ENCODE measurements at places on chromosomes 1 and 21.

DNA sequence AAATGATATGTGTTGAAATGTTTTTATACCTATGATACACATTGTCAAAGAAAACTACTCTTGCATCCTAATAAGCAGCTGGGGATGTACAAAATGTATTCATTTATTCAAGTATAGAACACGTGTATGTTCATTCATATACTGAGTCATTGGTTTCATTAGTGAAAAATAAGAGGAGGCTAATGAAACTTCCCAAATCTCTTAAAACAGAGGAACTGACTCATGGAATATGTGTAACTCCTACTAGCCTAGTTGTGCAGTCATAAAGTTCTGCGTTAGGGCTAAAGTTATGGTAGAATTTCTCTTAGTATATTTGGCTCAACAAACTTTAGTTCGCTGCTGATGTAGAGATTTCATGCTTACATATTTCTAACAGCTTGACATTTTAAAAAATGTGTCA, 441.6 kb downstream of the NCAM2 start:
- DNase-seq: no peak

GRCh38 chr1:230401763-230402294, 24.3 kb downstream of the PGBD5 start:
- DNase-seq: no peak

DNA sequence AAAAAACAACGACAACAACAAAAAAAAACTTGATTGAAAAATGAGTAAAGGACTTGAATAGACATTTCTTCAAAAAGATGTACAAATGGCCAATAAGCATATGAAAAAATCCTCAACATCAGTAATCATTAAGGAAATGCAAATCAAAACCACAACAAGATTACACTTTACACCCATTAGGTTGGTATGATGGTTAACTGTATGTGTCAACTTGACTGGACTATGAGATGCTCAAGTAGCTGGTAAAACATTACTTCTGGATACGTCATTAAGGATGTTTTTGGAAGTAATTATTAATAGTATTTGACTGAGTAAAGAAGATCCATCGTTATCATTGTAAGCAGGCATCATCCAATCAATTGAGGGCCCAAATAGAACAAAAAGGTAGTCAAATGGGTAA, 34.9 kb upstream of the LYPLAL1 start:
- DNase-seq: no peak

DNA sequence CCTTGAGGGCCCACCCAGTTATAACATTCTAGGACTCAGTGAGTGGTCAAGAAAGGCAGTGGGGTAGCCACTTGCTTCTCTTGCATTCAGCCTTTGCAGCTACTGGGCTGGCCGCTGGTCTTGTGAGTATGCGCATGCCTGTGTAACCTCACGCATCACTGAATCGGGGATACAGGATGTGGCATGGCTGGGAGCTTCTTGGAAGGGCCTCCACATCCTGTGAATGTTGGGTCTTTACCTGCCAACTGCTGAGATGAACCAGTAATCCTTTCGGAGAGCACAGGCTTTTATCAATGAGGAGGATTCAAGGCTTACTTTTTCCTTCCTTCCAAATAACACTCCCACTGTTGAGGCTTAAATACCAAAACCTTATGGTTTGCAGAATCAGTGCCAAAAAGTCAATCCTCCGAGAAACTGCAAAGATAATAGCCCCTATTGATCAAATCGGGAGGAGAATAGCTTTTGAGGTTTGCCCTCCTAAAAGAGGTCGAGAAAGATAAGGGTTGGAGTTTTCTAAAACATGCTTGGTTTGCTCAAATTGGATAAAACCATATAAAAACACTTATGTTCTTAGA, 198.9 kb upstream of the UBE2U start:
- DNase-seq: no peak

DNA sequence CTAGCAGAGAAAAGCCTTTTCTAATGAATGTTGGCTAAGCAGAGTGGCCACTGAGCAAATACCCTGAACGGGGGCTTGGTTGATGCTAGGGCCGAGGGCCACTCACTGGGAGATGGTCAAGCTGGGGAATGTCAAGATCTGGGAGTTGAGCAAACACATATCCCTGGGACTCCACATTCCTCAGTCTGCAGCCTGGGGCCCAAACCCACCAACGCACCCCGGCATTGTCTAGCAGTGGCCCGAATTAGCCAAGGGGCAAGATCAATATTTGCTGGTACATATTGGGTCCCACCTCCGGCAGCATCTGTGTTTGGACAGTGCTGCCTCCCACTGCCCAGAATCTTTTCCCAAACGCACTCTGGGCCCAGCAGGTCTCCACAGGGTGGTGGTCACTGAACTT, 144.1 kb downstream of the TRABD2B start:
- DNase-seq: no peak

- DNase-seq: peak; percentile 7
Observed at GRCh38 chr1:73800376-73800775, 397.6 kb downstream of the LRRIQ3 start.

GRCh38 chr21:32316361-32317215, 17.9 kb downstream of the MRAP start:
- DNase-seq: no peak

- DNase-seq: no peak
Observed at GRCh38 chr1:51325878-51326755, 4.2 kb downstream of the TTC39A start.

DNA sequence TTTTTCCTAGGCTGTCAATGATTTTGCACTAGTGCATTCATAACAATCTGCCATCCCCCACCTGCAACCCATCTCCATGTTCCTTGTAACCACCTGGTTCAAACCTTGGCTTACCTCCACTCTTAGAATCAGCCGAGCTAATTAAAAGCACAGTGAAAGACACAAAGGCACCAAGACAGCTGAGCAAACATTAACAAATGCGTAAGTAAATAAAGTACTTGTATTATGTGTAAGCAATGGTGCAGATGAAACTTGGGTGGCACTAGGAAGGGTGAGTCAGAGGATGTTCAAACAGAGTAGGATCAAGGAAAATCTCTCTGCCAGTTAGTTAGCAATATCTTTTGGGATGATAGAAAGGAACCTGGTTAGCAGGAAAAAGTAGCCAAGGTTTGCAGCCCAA, 5.1 kb upstream of the FOXJ3 start:
- peak; percentile 49 for DNase-seq

GRCh38 chr1:47703156-47703825, 265.4 kb downstream of the FOXD2 start:
- DNase-seq: no peak

DNA sequence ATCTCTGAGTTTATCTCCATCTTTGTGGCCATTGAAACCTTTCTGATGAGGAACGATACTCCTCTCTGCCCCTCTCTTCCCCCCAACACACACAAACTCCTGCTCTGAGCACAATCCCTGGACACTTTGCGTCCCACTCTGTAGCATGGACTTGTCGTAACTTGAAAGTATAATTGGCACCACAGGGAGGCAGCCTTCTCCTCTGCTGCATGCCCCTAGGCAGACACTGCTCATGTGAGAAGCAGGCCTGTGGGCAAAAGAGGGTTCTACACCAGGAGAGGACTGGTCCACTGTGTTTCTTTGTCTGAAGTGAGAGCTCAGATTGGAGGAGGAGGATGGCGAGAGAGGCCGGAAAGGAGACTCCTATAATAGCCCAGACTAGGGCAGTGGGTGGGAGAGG, 3.8 kb upstream of the PARS2 start:
- DNase-seq: no peak

GRCh38 chr1:101996825-101997465, at the start of gene OLFM3:
TSS of gene OLFM3 (minus strand) at chr1:101996926.
- no peak for DNase-seq

DNA sequence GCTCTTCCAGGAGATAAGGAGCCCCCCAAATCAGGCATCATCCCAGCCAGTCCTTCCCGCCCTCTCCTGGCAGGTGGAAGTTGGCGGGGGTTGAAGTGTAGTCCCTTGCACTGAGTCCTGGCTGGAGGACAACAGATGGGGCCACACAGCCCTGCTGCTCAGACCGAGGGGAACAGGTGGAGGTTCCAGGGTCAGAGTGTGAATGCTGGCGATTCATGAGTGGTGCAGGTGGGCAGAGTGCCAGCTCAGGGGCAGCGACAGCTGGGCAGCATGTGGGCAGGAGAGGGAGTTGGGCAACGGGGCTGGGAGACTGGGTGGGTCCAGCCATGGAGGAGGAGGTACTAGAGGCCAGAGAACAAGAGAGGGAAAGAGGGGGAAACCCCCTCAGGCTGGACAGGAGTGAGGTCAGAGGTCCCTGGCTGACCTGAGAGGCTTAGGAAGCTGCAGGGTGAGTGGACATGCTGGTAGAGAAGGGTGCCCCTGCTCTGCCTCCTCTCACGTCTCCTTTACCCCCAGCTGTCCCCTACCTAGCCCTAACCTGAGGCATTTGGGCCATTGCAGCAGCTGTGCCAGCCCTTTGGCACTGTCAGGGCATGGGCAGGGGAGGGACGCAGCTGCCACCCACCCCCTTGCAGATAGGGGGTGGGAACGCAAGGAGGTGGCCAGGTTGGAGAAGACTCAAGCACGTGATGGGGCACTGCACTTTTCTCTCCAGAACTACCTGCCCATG, 11.3 kb upstream of the ADORA1 start:
- DNase-seq: no peak

DNA sequence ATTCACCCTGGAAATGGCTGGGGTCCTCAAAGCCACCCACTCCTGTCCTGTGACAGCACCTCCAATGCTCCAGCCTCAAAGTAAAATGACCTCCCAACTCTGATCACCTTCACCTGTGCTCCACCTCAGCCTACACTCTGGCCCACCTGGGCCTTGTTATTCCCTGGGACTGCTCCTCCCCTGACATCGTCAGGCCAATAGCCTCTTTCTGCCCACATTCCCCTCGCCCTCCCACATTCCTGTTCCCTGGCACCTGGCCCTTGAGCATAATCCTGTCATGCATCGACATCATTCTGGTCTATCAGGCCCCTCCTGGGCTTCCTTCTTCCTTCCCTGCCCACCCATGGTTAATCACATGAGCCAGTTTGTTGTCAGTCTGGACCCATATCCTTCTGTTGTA, 13.2 kb upstream of the BCAR3 start:
- no peak for DNase-seq

DNA sequence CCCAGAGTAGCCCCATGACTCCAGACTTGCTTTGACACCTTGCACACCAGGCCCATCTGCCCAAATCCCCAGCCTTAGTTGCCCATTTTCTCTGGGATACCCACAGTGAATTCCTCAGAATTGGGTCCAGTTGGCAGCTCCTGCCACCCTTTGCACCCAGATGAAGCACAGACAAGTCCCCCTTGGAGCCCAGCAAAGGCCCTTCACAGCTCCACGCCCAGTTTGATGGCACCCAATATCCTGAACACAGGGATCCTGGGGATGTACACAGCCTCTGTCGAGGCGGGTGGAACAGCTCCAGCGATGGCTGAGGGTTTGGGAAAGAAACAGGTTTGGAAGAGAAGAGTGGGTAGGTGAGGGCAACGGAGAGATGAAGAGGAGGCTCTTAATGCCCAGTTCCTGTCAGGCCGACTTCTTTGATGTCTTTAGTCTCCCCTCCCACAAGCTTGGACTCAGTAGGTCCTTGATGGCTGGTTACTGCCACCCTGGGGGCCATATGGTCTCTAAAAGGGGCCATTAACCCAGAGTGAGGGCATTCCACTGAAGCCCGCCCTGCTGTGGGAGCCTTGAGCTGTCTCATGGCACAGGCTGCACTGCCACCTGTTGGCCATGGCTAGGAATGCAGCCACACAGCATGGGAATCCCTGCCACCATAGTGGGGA, 21.7 kb downstream of the TMEM53 start:
- peak; percentile 50 for DNase-seq

- no peak for DNase-seq
Observed at GRCh38 chr1:58670181-58670580, 29.7 kb downstream of the MYSM1 start.

Measured in NCI-H460 (cell line).